ENCODE measurements at places on chromosomes 13 and 19.

DNA sequence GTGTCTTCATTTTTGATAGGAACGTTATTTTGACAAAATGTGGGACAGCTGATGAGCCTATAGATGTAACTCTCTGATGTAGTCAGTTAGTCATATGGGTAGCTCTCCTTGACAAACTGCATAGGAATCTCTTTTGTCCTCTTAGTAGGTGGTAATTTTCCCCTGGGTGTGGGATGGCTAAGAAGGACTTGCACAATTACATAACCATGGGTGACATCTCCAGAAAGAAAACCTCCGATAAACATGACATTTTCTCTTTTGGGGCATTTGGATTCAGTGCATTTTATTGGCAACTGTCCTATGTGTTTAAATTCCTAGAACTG is 41.8 kb downstream of the IGFL3 start:
- no peak for DNase-seq

GRCh38 chr19:1503089-1503924 is 9.5 kb downstream of the ADAMTSL5 start:
- peak; percentile 25 for DNase-seq

DNA sequence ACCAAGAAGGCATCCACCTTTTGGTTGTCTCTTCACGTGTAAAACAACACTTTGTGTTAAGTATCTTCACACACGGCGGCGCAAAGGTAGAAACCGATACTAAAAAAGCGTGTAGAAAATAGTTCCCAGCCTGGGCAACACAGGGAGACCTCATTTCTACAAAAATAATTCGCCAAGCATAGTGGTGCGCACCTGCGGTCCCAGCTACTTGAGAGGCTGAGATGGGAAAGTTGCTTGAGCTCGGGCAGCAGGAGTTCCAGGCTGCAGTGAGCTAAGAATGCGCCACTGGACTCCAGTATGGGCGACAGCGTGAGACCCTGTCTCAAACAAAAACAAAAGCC is 573 bp upstream of the ERCC5 start:
- no peak for DNase-seq

DNA sequence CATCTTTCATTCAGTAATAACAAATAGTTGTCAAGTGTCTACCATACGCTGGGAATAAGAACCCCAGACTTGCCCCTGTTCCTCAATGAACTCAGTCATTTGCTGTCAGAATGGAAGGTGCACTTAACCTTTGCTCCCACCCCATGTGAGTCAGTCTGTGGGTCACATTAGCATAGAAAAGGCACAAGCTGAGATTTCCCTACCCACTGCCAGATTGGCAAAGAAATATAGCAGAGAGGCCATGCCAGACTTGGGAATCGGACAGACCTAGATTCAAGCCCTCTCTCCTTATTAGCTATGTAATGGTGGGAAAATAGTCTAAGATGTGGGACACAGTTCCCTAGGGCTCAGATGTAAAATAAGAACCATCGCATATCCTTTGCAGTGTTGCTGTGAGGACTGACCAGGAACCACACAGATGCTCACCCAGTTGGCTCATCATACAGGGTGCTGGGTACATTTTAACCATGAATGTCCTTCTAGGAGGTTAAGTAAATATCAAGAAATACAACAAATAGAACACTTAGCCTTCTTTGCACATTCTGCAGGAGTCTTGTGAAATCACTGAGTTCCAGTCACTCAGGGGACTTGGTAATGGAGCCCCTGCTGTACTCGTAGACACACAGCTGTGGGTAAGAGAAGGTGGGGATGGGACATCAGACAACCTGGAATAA is 218.2 kb downstream of the FGF14 start:
- DNase-seq: no peak

DNA sequence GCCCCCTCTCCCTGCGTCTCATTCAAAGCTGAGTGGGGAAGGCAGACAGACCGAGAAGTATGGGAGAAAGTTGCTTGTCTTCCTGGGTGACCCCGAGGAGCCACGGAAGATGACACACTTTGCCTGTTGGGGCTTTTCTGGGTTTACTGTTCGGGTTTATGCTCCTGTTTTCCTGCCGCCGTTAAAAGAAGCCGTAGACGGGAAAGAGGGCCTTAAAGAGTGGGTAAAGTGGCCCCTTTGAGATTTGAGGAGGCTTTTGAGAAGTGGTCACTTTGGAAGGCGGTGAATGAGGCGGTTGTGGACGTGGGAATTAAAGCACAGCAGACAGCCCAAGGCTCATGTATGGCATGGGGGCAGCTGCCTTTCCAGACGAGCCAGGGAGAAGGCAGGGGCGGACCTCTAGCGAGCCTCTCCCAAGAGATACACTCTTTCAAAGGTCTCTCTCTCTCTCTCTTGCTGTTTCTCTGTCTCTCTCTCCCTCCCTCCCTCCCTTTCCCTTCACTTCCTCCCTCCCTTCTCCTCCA is 493 bp upstream of the LHFPL6 start:
- no peak for DNase-seq

DNA sequence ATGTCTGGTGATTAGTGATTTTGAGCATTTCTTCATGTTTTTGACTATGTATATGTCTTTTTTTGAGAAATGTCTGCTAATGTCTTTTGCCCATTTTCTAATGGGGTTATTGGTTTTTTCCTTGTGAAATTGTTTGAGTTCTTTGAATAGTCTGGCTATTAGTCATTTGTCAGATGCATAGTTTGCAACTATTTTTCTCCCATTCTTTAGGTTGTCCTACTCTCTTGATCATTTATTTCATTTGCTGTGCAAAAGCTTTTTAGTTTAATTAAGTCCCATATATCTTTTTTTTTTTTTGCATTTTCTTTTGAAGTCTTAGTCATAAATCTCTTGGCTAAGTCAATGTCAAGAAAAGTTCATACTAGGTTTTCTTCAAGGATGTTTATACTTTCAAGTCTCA is 449.8 kb downstream of the DACH1 start:
- DNase-seq: no peak

- DNase-seq: no peak
Measured at GRCh38 chr19:30212574-30212973, 159.6 kb upstream of the ZNF536 start.

- DNase-seq: no peak
Measured at GRCh38 chr13:40472427-40473220, 193.8 kb downstream of the FOXO1 start.

GRCh38 chr19:5542665-5543064 is 25.1 kb downstream of the TINCR start:
- DNase-seq: no peak

GRCh38 chr13:32609428-32609827 is 23.2 kb downstream of the PDS5B start:
- no peak for DNase-seq

GRCh38 chr13:25286969-25287961 is at the start of gene MTMR6:
Gene MTMR6, minus strand, starts transcription at chr13:25287488. Its CDS starts 241 bp downstream, at chr13:25287247.
- peak; percentile 94 for DNase-seq
